ENCODE measurements at places on chromosomes 1 and 21. TPM values are rescaled to one million over a fixed set of nuclear protein-coding genes. Genes with fewer than 3 reads are reported as not detected.

Gene OR2L5
- 0.09 TPM for total RNA-seq

GRCh38 chr1:36304521-36304920 is 1.6 kb upstream of the SH3D21 start:
- no peak for DNase-seq

- no peak for DNase-seq
Measured at GRCh38 chr1:173422456-173422976, 54.6 kb upstream of the PRDX6 start.

GRCh38 chr1:226995365-226996332 is 55.6 kb downstream of the COQ8A start:
- DNase-seq: no peak

Gene C1orf74
- 0.60 TPM for total RNA-seq

Gene CCDC24
- total RNA-seq: 4.3 TPM

Gene MARK1
- total RNA-seq: not detected

GRCh38 chr1:17878837-17879236 is 123.7 kb downstream of the ACTL8 start:
- DNase-seq: no peak

GRCh38 chr1:239545466-239545865 is 159.1 kb downstream of the CHRM3 start:
- DNase-seq: no peak

Gene ATP6V1G3
- not detected for total RNA-seq

All from T-cell (primary cell).